Osteoblast (primary cell): ENCODE measurements at places on chromosomes 16 and 17. TPM values are rescaled to one million over a fixed set of nuclear protein-coding genes. Genes with fewer than 3 reads are reported as not detected.

Gene SCN4A
- total RNA-seq: under 0.01 TPM in 1 of 2 replicates, not detected in the other

DNA sequence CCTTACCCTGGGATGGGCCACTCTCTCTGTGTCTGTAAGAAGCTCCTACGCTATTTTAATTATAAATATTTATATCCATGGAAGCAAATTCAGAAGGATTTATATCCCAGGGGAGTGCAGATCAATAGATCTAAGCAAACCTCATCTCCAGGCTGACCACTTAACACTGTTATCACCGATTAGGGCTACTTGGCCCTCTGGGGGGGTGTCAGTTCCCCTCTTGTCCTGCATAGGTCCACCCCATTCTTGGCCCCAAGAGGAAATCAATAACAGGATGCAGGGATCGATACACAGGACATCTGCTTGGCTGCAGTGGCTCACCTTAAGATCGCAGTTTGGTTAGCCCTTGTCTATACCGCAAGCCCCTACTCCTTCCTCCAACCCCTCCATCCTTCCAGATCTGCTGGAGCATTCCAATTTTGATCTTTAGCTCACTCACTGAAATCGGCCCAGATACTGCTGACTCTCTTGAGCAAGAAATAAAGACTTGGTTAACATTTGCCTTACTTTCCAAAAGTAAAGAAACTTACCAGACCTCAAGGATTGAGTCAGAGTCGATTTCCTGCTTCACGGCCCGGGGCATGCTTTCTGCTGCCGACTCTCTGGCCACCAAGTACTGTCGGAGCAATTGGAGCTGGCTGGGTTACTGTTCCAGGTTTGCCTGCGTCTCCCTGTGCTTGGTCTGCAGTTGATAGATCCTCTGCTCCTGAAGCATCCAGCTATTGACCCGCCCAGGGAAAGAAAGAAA lies 112.3 kb upstream of the PMFBP1 start:
- no peak for DNase-seq

GRCh38 chr16:64654178-64654577 lies 467.7 kb downstream of the CDH11 start:
- no peak for DNase-seq

DNA sequence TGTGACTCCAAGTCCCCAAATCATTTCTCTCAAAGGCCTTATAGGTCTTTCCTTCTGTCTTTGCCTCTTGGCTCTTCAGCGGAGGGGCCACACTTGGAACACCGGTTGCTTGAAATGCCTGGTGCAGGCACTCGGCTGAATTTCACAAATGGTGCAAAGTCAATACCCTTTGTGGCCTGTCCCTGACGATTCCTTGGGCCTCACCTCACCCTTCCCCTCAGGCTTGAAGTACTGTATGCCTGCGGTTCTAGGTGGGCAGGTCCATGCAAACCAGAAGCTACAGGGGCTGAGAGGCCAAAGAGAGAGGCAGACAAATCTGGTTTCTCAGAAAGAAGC lies 4.1 kb upstream of the B9D1 start:
- peak; percentile 35 for DNase-seq

DNA sequence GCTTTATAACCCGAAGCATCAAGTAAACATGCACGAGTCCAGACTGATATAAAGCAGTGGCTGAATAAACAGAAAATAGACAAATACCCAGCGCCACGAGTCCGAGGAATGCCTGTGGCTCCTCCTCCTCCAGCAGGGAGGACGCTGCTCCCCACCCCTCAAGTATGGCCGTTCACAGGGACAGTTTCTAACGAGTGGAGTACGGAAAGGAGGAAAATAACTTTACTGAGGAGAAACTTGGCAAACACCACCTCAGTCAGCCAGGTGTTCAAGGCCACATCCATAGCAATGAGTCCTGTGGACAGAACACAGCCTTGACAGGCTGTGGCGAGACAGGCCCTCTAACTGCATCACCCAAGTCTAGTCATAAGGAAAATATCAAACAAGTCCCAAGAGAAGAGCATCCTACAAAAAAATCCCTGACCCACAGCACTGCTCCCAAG lies 9.2 kb downstream of the ZDHHC7 start:
- DNase-seq: peak; percentile 85
